ENCODE measurements at places on chromosomes 6 and 20. TPM values are rescaled to one million over a fixed set of nuclear protein-coding genes. Genes with fewer than 3 reads are reported as not detected.

GRCh38 chr6:37738216-37738615, 40.5 kb upstream of the MDGA1 start:
- DNase-seq, result no peak

Gene SLC4A11
- total RNA-seq, result 16.4 TPM

- no peak for DNase-seq
Measured at GRCh38 chr20:33163856-33164762, 3.9 kb upstream of the BPIFA2 start.

Gene ATP9A
- total RNA-seq, result not detected
